ENCODE measurements at places on chromosomes 7 and 10.

DNA sequence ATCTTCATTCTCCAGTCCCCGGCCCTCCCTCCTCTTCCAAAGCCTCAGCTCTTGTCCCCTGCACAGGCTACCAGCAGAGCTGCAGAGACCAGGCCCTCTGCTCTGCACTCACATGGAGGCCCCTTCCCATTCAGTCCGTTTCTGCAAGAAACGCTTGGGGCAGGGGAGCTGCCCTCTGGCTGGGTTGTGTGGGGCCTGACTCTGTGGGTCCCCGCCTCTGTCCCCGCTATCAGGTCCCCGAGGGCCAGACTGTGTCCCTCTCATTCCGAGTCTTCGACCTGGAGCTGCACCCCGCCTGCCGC lies 1.5 kb downstream of the PCOLCE start:
- DNase-seq = no peak

DNA sequence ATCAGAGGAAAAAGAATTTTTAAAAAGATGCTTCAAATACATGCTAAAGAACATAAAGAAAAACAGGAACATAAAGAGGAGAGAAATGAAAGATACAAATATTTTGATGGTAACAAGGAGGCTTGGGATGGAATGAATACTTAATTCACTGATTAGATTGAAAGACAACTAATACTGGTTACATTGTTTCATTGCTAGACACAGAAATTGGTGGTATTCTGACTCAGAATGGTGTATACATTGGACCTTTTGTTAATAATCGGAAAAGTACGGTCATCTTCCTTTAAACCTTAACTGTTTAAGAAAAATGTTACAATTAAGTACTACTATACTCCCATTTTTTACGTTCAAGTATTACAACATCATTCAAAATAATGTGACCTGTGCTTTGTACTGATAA lies 567.5 kb downstream of the PARD3 start:
- no peak for DNase-seq

DNA sequence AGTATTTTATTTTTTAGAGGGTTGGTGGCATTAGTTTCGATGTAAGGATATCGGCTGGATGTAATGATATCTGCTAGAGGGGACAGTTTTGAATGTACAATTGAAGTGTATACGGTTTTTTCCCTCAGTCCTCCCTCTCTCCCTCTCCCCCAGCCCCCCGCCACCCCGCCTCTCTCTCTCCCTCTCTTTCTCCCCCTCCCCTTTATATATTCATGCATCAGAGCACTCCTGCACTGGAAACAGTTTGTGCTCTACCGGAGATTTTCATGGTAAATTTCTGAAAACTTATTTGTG lies 1.6 kb downstream of the GLCCI1 start:
- no peak for DNase-seq

GRCh38 chr7:87797395-87797794 lies 78.8 kb downstream of the SLC25A40 start:
- DNase-seq = no peak

- DNase-seq = no peak
Measured at GRCh38 chr7:57384380-57384779, 65.6 kb upstream of the ZNF716 start.

DNA sequence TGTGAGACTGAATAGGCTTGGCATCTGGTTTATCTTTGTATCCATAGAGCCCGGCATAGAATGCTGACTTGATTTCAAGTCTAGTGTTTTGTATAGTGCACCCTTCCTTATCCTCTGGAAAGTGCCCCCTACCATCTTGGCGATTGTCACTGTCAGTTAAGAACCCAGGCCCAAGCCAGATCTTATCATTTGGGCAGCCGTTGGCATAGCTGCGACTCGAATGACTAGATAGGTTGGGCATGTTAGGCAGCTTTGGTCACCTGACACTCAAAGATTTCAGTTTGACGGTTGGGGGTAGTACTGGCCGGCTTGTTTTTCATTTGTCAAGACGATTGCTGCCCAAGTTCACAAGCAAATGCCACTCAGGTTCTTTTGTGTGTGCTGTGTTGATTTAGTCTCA lies 6.6 kb downstream of the NIPSNAP2 start:
- DNase-seq = no peak

DNA sequence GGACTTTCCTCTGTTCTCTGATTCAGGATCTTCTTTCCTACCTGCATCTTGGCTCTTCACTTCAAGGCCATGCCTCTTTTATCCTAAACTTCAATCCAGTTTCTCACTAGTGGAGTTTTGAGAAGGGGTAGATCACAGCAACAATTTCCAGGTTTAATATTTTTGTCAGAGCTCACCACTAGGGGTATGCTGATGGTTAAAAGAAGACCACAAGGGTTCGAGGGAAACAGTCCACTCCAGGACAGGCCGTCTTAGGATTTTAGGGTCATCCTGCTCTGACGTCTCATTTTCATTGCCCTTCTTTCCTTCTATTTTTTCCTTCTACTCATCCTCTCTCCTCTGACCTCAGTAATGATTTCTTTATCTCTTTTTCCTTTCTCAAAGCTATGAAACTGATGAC lies 11.3 kb downstream of the STAG3 start:
- no peak for DNase-seq

- DNase-seq = peak; percentile 20
Measured at GRCh38 chr10:71623098-71623985, 96.2 kb downstream of the C10orf105 start.

- no peak for DNase-seq
Measured at GRCh38 chr10:65769828-65770227, 1156.0 kb upstream of the LRRTM3 start.

GRCh38 chr7:18993933-18994668 lies 123.3 kb downstream of the TWIST1 start:
- peak; percentile 47 for DNase-seq

DNA sequence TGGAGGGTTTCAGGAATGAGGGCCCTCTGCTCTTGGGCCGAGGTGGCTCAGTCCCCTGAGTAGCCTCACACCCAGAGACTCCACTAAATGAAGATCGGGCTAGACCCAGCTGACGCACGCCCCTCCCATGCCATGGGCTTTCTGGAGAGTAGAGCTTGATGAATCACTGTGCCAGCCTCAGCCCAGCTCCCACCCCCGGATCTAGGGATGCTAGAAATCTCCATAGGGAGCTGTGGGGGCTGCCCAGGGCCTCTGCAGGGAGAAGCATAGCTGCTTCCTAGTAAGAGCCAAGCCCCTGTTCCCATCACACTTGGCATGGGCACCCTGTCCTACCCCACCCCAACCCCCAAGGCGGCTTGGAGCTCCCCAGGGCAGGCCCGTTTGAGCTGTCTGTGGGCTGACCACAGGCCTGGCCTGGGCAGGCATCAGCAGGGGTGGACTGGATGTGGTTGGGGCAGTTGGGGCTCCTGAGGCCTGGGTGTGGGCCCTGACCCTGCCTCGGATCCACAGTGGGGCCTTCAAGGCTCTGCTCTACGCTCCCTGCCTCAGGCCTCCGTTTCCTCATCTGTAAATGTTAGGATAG lies 121.2 kb downstream of the ZMIZ1 start:
- DNase-seq = peak; percentile 77

- no peak for DNase-seq
Measured at GRCh38 chr7:95421847-95422444, 12.9 kb downstream of the PON2 start.

DNA sequence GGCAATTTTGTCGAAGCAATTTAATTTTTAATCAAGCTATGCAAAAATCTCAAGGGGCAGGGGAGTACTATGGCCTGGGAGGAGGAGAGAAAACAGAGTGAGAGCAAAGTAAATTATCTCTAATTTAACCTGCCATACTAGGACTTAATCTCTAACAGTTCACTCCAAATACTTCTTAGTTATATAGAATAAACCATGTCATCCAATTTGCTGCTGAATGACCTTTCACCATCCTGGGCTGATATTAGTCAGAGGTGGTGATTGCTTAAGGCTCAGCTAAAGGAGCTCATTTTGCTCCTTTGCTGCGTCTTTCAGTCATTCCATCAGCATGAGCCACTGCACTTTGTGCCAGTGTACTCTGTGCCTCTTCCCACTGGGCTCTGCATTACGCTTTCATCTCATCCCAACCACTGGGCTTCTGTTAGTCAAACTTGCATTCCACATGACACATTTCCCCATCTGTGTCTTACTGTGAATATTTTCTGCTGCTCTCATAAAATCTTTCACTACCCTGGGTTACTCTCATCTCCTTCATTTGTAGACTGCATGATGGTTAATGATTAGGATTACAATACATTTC lies 84.3 kb downstream of the CD36 start:
- DNase-seq = peak; percentile 100

DNA sequence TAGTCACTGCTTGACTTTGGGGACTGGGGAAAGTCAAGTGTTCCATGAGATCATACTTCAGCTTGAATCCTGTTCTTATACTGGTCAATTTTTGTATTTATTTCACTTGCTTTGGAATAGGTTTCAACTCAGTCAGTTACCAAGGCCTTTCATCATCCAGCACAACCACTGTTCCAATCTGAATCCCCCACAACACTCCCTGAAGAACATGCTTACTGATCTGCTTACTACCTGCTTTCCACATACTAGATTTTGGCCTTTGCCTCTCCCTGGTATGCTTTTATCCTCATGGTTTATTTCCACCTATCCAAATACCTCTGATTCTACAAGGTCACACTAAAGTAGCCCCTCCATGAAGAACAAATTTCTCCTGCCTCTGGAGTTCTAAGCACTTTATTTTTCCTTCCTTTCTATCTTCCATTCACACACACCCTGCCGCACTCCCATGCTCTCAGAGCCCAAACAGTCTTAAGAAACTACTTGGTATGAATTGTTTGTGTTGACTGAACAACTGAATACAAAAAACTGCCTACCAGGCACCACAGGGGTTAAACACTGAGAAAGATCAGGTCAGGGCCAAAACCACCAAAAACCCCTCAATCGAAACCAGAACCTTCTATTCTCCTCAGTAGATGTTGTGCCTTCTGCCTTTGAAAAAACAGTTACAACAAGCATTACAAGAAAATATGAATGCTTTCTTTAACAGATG lies 178.1 kb downstream of the AVL9 start:
- no peak for DNase-seq

Measured in RCC 7860 (cell line).